ENCODE measurements at places on chromosomes 13 and 19. TPM values are rescaled to one million over a fixed set of nuclear protein-coding genes. Genes with fewer than 3 reads are reported as not detected.

TBXA2R gene
- 1.00 TPM for total RNA-seq

RYR1 gene
- total RNA-seq, result 47.5 TPM

ZNF69 gene
- 8.8 TPM for total RNA-seq

ZNF30 gene
- 8.3 TPM for total RNA-seq

SLC7A10 gene
- total RNA-seq, result 6.8 TPM

ELANE gene
- 1.1 TPM for total RNA-seq

ARHGAP35 gene
- total RNA-seq, result 119 TPM

ZNF823 gene
- 12.2 TPM for total RNA-seq

NCR1 gene
- not detected for total RNA-seq

OR10H1 gene
- 0.12 TPM for total RNA-seq

PDE4C gene
- total RNA-seq, result 3.6 TPM

SHISA2 gene
- total RNA-seq, result 1.0 TPM

BST2 gene
- 27.4 TPM for total RNA-seq

SLC7A1 gene
- total RNA-seq, result 61.7 TPM

PSG3 gene
- not detected for total RNA-seq

CD33 gene
- 3.2 TPM for total RNA-seq

IGSF23 gene
- total RNA-seq, result not detected

DGKH gene
- 25.2 TPM for total RNA-seq

CLDND2 gene
- total RNA-seq, result not detected

SIGLEC8 gene
- 10.8 TPM for total RNA-seq

ZNF382 gene
- total RNA-seq, result 52.9 TPM

FAAP24 gene
- 0.59 TPM for total RNA-seq

KLK2 gene
- total RNA-seq, result not detected

RNASEH2A gene
- 7.5 TPM for total RNA-seq

ZNF433 gene
- total RNA-seq, result 11.1 TPM

ZNF835 gene
- 7.2 TPM for total RNA-seq

KIR2DL1 gene
- total RNA-seq, result not detected

RGS9BP gene
- total RNA-seq, result 1.4 TPM

TSSK6 gene
- total RNA-seq, result 2.4 TPM

JSRP1 gene
- 1.7 TPM for total RNA-seq

C13orf42 gene
- total RNA-seq, result not detected

SPRED3 gene
- 6.7 TPM for total RNA-seq

ZSCAN1 gene
- total RNA-seq, result 4.5 TPM

EDNRB gene
- total RNA-seq, result 16.3 TPM

KCNC3 gene
- total RNA-seq, result 36.0 TPM

ZNF44 gene
- total RNA-seq, result 18.7 TPM

LILRB3 gene
- 1.9 TPM for total RNA-seq

CCDC8 gene
- total RNA-seq, result 3.2 TPM

RPS16 gene
- 561 TPM for total RNA-seq

KLK15 gene
- not detected for total RNA-seq

ZNF556 gene
- 0.35 TPM for total RNA-seq

PRKCG gene
- total RNA-seq, result 65.2 TPM

BCAM gene
- total RNA-seq, result 23.5 TPM

Data from dorsolateral prefrontal cortex (tissue), 122 donors.